ENCODE measurements at places on chromosomes 7 and 10. TPM values are rescaled to one million over a fixed set of nuclear protein-coding genes. Genes with fewer than 3 reads are reported as not detected.

Gene IGFBP1
- total RNA-seq: 0.20 TPM

Gene ENTPD7
- 12.3 TPM for total RNA-seq

Gene GLI3
- 0.07 TPM for total RNA-seq

Gene RELN
- total RNA-seq: 0.20 TPM

Gene TMEM130
- total RNA-seq: not detected

Gene MIOS
- total RNA-seq: 25.8 TPM

Gene AGBL3
- total RNA-seq: 1.9 TPM

Gene LBX1
- not detected for total RNA-seq

Gene SUN3
- total RNA-seq: 4.5 TPM

Gene PLEKHS1
- total RNA-seq: not detected
